ENCODE measurements at places on chromosomes 4 and X.

DNA sequence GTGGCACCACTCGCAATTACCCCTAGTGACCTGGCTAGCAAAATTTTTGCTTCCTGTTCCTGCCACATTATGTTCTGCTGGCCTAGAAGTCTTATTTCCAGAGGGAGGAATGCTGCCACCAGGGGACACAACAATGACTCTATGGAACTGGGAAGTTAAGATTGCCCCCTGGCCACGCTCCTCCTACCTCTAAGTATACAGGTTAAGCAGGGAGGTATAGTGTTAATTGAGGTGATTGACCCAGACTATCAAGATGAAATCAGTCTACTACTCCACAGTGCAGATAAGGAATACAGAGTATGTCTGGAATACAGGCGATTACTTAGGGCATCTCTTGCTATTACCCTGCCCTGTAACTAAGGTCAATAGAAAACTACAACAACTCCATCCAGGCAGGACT, 48.8 kb upstream of the SMARCAD1 start:
- no peak for DNase-seq

DNA sequence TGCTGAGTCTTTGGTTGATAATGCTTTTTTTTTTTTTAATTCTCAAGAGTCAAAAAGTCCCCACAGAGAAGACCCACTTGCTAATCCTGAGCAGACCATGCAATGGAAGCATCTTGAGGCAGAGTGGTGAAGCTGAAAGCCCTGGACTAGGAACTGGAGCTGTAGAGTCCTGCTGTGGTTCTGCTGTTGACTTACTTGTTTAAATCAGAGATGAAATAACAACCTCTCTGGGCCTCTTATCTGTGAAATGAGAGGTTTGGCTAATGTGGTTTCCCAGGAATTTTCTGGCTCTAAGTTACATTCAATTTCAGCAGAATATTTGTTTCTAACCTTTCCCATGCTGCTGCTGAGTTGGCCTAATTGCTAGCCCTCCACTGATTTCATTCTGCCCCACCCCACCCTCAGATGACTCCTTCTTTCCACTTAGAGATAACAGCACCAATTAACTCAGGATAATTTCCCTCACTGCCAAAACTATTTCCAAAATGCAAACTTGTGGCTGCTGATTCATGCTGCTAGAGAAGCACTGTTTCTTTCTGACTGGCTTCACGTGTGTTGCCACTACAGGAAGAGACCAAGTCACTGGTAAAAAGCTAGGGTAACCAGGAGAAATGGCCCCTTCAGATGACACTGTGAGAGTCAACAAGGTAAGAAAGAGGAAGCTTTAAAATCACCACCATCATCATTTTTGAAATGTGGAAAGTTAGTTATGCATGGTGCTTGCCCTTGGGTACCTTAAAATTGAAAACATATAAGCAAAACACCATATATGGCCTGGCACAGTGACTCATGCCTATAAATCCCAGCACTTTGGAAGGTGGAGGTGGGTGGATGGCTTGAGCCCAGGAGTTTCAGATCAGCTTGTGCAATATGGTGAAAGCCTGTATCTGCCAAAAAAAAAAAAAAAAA, 326.4 kb downstream of the DCHS2 start:
- DNase-seq, result peak; percentile 95

GRCh38 chrX:9557521-9557920, 92.7 kb downstream of the TBL1X start:
- no peak for DNase-seq

DNA sequence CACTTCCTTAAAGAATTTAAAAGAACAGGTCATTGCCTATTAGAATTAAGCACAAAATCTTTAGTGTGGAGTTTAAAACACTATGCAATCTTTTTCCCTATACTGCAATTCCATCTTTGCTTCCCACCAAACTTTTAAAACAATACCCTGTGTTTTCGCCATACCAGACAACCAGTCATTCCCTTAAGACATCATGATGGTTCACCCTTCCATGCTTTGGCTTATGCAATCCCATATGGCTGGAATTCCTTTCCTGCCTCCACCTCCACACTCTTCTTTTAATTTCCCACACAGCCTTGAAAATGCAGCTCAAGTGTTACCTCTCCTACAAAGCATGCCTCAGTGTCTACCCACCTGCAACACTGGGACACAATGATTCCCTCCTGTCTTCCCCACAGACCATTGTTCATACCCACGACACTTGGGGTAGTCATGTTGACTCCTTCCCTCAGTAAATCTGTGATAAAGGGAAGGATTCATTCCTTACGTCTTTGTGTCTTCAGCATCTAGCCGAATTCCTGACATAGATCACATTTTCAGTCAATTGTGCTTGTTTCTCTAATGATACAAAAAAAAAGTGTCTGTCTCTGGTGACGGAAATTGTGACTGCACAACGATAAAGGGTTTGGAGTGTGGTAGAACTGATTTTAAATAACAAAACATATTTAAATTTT, 166.3 kb downstream of the FNIP2 start:
- no peak for DNase-seq

DNA sequence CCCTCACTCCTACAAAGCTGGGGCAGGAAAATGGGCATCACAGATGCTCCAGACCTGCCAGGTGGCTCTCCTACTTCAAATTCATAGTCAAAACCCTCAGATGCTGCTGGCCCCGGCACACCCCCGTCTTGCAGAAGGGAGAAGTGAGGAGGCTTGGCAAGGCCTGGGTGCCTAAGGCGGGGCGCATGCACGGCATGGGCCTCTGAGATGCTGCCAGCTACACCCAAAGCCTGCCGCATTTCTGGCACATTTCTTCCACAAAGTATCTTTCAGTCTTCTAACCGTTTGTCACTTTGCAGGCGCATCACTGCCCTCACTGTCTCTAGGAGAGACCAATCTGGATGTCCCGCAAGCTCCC, 19.6 kb downstream of the WDR1 start:
- no peak for DNase-seq

- DNase-seq, result no peak
These were observed 12.9 kb downstream of the DCTD start for GRCh38 chr4:182904211-182904761.

All from fibroblast of skin of left biceps (primary cell).